ENCODE measurements at places on chromosomes 2 and 18.

DNA sequence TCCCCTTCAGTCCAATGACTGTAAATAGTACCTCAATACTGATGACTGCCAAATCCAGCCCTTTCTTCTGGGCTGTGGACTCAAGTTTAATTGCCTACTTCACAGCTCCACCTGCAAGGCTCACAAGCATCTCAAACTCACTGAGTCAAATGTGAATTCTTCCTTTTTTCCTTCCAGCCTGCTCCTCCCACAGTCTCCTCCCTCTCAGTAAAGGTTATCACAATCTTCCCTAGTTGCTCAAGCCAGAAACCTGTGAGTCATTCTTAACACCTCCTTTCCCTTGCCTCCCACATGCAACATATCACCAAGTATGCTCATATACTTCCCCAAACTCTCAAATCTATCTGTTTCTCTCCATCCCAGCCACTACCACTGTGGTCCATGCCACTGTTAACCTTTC, 3.7 kb upstream of the MFSD6 start:
- H3K4me3 ChIP-seq: no peak overlapping the region
- no peak for DNase-seq
- H3K4me1 ChIP-seq: peaks cover 12% of the 10 kb centered on the region
- no peak overlapping the region for H3K27ac ChIP-seq
- no peaks in the 10 kb centered on the region for H3K36me3 ChIP-seq

GRCh38 chr18:76495435-76496193, 572 bp upstream of the ZNF516 start:
- H3K4me3 ChIP-seq: peak overlapping the region; percentile 55
- no peak overlapping the region for H3K27ac ChIP-seq
- no peak for DNase-seq
- peaks cover 46% of the 10 kb centered on the region for H3K27me3 ChIP-seq
- H3K36me3 ChIP-seq: no peaks in the 10 kb centered on the region

DNA sequence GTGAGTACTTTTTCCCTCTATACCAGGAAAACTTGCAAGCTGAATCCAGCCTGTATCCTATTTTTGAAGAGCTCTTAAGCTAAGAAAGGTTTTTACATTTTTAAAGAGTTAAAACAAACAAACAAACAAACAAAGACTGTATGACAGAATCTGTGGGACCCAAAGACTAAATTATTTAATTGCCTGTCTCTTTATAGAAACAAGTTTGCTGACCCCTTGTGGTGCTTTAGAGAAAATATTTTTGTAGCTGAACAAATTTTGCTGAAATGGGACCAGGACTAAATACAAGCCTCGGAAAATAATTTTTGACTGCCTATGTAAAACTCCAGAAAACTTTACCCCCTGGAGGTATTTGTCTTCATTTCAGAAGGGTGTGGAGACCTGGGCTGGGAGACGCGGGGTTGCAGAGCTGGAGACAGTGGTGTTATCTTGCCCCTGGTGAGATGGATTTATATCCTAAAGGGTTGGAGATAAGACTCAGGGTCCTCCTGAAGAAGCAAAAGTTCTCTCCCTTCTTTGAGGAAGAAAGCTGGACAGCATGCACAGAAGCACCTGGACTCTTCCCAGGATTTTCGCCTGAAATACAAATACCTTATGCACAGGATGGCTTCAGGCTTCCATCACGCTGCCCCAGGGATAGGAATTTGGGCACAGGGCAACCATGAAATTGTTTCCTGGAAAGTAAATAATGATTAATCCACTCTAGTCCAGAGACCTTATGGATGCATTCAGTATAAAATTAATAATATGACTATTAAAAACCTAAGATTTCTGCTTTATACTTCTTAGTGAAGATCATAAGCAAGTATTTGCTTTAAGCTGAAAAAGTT, 54.3 kb downstream of the TMX3 start:
- no peak overlapping the region for H3K4me3 ChIP-seq
- H3K36me3 ChIP-seq: no peaks in the 10 kb centered on the region

- no peak for DNase-seq
- no peaks in the 10 kb centered on the region for H3K36me3 ChIP-seq
- H3K4me3 ChIP-seq: peak overlapping the region; percentile 71
- H3K27ac ChIP-seq: no peak overlapping the region
These were observed 784 bp downstream of the EDAR start for GRCh38 chr2:108988076-108988795.

- no peak overlapping the region for H3K27ac ChIP-seq
- H3K36me3 ChIP-seq: no peaks in the 10 kb centered on the region
- H3K4me1 ChIP-seq: no peaks in the 10 kb centered on the region
- no peaks in the 10 kb centered on the region for H3K27me3 ChIP-seq
- H3K4me3 ChIP-seq: no peak overlapping the region
These were observed 24.5 kb upstream of the SP5 start for GRCh38 chr2:170690640-170691039.

DNA sequence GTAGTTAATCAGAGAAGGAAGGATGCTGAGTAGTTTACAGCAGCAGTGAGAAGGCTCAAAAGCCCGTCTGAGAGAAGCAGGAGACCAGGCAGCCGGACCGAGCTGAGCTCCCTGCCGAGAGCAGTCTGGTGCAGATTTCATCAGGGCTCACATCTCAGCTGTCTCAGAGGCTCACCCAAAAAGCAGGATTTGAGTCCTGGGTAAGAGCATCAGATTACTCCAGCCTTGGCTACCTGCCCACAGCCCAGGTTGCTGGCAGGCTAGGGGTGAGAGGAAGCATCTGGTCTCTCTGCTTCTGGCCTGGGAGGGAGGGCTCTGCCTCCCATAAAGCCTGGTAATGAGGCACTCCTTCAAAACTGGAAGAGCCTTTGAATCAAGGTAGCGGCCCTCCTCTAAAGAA, 140.5 kb downstream of the ST6GAL2 start:
- H3K27ac ChIP-seq: no peak overlapping the region
- no peaks in the 10 kb centered on the region for H3K36me3 ChIP-seq
- no peak overlapping the region for H3K4me3 ChIP-seq
- H3K4me1 ChIP-seq: no peaks in the 10 kb centered on the region
- DNase-seq: no peak

GRCh38 chr2:1548910-1549673, 135.8 kb downstream of the TPO start:
- no peak for DNase-seq
- no peak overlapping the region for H3K27ac ChIP-seq
- H3K27me3 ChIP-seq: no peaks in the 10 kb centered on the region

DNA sequence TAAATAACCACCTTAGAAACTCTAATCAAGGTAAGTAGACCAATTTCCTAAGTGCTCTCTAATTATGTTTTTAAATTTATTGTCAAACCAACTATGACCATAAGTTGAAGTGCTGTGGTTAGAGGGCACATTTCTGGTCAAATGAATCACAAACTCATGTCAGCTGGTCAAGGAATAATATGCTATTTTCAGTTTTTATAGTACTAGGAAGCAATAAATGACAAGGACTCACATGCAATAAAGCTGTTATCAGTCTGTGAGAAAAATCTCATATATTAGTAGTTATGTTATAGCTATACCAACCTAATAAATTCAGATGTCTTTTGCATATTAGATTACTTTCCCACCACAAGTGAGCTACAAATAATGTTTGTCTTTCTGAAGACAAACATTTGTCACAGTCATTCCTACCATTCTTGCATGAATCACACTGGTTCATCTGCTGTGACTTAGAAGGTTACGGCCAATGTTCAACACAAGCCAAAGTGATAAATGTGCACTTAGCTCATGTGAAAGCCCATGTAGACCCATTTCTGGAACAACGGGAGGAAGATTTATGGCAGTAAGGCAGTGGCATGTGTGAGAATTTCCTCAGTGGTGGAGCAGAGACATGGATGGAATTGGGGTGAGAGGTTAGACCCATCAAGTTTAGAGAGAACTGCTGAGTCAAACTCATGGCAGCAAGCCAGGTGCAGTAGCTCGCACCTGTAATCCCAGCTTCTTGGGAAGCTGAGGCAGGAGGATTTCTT, 27.4 kb upstream of the CCNYL1 start:
- no peaks in the 10 kb centered on the region for H3K4me1 ChIP-seq
- H3K4me3 ChIP-seq: no peak overlapping the region
- no peaks in the 10 kb centered on the region for H3K36me3 ChIP-seq
- H3K27me3 ChIP-seq: no peaks in the 10 kb centered on the region

DNA sequence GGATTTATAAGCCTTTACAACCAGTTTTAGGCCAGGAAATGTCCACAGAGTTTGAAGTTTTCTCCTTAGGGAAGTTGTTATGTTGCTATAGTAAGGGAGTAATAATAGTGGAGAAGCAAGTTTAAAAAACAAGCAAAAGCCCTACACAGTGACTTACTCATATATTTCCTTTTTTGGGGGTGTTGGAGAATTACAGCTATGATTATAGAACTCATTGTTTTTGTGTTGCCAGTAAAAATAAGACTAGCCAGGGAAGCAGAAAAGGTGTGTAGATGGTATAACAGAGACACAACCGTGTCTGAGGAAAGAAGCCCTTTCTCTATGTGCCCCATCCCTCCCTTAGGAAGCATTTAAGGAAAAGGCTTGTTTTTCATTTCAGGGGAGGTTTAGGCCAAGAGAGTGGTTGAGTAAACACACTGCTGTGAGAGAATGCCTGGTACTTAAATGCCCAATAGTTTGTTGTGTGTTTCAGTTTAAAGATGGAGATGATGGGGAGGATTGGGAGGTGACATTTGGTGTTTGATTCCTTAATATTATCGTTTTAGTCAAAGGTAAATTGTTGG, 2.3 kb downstream of the VAPA start:
- H3K27me3 ChIP-seq: no peaks in the 10 kb centered on the region
- H3K27ac ChIP-seq: no peak overlapping the region
- H3K36me3 ChIP-seq: no peaks in the 10 kb centered on the region

- H3K27ac ChIP-seq: no peak overlapping the region
- H3K36me3 ChIP-seq: no peaks in the 10 kb centered on the region
- peaks cover 18% of the 10 kb centered on the region for H3K27me3 ChIP-seq
- no peak for DNase-seq
These were observed 20.3 kb downstream of the KCNG2 start for GRCh38 chr18:79818036-79818435.

DNA sequence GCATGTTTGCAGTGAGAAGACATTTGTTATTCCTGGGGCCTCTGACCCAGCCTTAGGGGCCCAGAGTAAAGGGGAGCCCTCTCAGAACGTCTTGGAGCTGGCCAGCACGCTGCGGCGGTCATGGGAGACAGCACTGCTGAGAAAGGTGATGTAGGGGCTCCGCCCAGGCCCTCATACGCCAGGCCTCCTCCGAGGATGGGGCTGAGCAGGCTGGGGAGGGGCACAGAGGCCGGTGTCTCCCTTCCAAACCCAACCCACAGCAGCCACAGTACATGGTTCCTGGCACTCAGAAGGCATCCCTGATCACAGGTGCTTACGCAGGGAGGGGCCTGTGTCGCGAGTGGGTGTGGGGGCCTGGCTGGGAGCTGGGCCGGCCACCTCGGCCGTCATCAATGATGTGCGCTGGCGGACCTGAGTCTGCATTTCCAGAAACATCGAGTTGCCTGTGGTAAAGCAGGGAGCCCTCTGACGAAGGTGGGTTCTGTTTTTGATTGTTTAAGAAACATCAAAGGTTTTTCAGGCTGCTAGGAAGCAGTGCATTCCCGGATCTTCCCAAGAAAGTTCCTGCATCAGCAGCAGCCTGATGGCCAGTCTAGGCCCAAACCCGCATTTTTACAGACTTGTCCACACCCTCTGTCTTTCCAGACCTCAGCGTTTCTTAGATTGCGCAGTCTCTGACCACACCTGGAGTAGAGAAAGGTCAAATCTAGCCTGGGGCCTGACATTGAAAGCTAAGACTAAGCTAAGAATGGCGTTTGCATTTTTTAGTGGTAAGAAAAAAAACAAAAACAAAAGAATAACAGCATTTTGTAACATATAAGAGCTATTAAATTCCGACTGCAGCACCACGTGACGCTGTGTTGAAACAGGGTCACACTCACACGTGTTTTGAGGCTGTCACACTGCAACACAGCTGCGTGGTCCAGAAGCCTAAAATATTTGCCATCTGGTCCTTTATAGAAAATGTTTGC, 51.2 kb upstream of the PXDN start:
- H3K36me3 ChIP-seq: no peaks in the 10 kb centered on the region
- H3K27ac ChIP-seq: no peak overlapping the region
- H3K27me3 ChIP-seq: peaks cover 3% of the 10 kb centered on the region
- H3K4me1 ChIP-seq: no peaks in the 10 kb centered on the region
- no peak for DNase-seq
- H3K4me3 ChIP-seq: no peak overlapping the region

DNA sequence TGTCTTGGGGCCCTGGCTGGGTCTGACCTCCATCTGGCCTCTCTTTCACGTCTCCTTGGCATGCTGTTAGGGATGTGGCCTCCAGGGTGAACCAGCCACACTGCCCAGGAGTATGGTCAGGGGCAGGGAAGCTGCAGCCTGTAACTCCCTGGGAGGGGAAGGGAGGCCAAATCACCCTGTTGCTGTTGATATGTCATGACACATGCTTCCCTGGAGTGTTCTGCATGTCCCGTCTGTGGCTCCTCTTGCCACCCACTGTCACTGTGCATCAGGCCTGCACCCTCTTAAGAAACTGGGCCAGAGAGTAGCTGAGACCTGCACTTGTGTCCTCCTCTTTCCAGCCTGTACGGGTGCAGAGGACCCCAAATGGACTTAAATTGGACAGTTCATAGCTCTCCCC, 221.3 kb downstream of the FHOD3 start:
- H3K36me3 ChIP-seq: no peaks in the 10 kb centered on the region
- H3K4me1 ChIP-seq: no peaks in the 10 kb centered on the region
- H3K27me3 ChIP-seq: peaks cover 16% of the 10 kb centered on the region
- H3K27ac ChIP-seq: no peak overlapping the region

- H3K36me3 ChIP-seq: no peaks in the 10 kb centered on the region
- DNase-seq: no peak
- H3K27me3 ChIP-seq: no peaks in the 10 kb centered on the region
- no peak overlapping the region for H3K27ac ChIP-seq
These were observed 124.9 kb upstream of the SMAD7 start for GRCh38 chr18:49075681-49076080.

DNA sequence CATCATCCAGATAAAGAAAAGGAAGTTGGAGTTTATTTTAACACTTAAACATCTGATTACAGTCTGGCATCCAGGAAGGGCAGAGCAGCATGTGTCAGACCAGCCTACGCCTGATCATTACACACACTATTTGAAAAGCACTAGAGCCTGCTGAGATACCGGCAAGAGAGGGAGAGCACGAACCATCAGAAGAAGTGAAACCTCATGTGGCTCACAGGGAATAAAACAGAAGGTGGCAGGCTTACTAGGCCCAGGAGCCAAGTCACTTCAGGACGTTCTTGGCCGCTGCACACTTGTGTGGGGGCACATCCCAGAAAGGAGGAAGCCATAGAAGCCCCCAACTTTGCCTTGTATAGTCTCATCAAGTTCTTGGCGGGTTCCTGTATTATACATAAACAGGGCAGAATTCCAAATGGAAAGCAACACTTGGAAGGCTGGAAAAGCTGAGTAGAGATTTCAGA, 105.5 kb downstream of the UGGT1 start:
- peaks cover 21% of the 10 kb centered on the region for H3K4me1 ChIP-seq
- peaks cover 3% of the 10 kb centered on the region for H3K36me3 ChIP-seq
- no peak overlapping the region for H3K27ac ChIP-seq
- no peak for DNase-seq
- H3K27me3 ChIP-seq: no peaks in the 10 kb centered on the region
- no peak overlapping the region for H3K4me3 ChIP-seq

Data from T-cell (primary cell).